ENCODE measurements at places on chromosomes 3 and 15. TPM values are rescaled to one million over a fixed set of nuclear protein-coding genes. Genes with fewer than 3 reads are reported as not detected.

GRCh38 chr15:62732078-62732477 is 310.5 kb upstream of the TPM1 start:
- H3K27ac ChIP-seq, result no peak overlapping the region
- H3K4me1 ChIP-seq, result no peaks in the 10 kb centered on the region
- no peak for DNase-seq
- no peaks in the 10 kb centered on the region for H3K27me3 ChIP-seq
- H3K4me3 ChIP-seq, result no peak overlapping the region
- H3K36me3 ChIP-seq, result no peaks in the 10 kb centered on the region

- H3K4me3 ChIP-seq, result peak overlapping the region; percentile 58
- H3K4me1 ChIP-seq, result peaks cover 9% of the 10 kb centered on the region
- H3K27ac ChIP-seq, result no peak overlapping the region
- H3K27me3 ChIP-seq, result no peaks in the 10 kb centered on the region
- H3K36me3 ChIP-seq, result no peaks in the 10 kb centered on the region
These were observed 546 bp downstream of the TRIM59 start for GRCh38 chr3:160448845-160449635.

DNA sequence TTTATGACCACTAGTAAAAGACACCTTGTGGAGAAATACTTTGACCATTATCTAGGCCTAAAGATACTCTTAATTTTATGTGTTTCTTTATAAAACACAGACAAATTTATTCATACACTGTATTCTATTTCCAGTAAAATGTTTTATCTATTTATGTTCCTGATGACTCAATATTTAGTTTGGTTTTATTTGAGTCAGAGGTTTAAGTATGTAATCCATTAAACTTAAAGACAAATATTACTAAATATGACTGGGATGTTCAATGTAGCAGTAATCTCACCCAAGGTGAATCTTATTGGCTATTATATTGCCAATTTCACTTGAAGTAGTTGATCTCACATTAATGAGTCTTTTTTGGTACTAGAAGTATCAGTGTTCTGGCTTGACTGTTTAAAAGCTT is 799.7 kb downstream of the CADM2 start:
- no peaks in the 10 kb centered on the region for H3K27me3 ChIP-seq
- no peaks in the 10 kb centered on the region for H3K36me3 ChIP-seq
- H3K4me3 ChIP-seq, result no peak overlapping the region
- H3K27ac ChIP-seq, result no peak overlapping the region
- no peak for DNase-seq

GRCh38 chr3:29279806-29280205 is 1.1 kb upstream of the RBMS3 start:
- H3K4me1 ChIP-seq, result peaks cover 8% of the 10 kb centered on the region
- no peaks in the 10 kb centered on the region for H3K27me3 ChIP-seq
- DNase-seq, result peak; percentile 58
- peak overlapping the region; percentile 76 for H3K4me3 ChIP-seq
- peak overlapping the region; percentile 93 for H3K27ac ChIP-seq
- H3K36me3 ChIP-seq, result no peaks in the 10 kb centered on the region

DNA sequence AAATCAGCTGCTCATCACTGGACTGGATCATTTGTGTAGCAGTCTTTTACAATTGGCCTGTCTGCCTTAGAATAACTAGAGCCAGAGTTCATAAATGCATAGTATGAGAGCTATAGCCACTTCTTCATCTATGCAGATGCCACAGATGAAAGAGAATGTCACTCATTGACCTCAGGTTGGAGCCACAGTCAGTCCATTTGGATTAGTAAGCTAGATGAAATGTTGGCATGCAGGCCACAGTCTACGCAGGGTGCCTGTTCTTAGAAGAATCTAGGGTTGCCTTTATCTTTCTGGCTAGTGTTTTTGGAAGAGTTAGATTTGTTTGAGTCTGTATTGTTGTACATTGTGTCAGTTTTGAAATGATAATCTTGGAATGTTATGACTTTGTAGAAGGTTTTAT is 25.4 kb upstream of the EDEM1 start:
- peaks cover 62% of the 10 kb centered on the region for H3K4me1 ChIP-seq
- H3K27me3 ChIP-seq, result no peaks in the 10 kb centered on the region
- H3K4me3 ChIP-seq, result no peak overlapping the region
- no peak overlapping the region for H3K27ac ChIP-seq
- DNase-seq, result no peak

GRCh38 chr15:84818261-84819131 is 1.3 kb downstream of the ALPK3 start:
- H3K4me3 ChIP-seq, result peak overlapping the region; percentile 90
- H3K36me3 ChIP-seq, result peaks cover 15% of the 10 kb centered on the region
- H3K27me3 ChIP-seq, result no peaks in the 10 kb centered on the region
- H3K4me1 ChIP-seq, result peaks cover 55% of the 10 kb centered on the region
- H3K27ac ChIP-seq, result peak overlapping the region; percentile 99

DNA sequence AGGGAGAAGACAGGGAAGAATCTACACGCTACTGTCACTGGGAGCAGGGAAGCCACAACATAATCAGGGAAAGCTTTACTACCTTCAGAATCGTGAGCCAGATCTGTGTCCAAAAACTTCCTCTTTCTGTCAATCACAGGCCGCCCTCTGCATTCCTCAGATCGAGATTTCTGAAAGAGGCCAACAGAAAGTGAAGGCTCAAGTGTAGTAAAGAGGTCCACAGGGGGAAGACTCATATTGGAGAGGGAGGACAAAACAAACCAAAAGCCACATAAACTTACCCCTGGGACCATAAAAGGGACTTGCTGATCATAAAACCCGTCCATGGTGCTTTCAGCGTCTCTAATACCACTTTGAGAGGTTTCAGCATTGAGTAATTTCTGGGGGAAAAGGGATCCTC is 3.3 kb downstream of the ETV5 start:
- no peak for DNase-seq
- H3K4me3 ChIP-seq, result no peak overlapping the region
- H3K4me1 ChIP-seq, result peaks cover 23% of the 10 kb centered on the region
- no peaks in the 10 kb centered on the region for H3K27me3 ChIP-seq
- H3K36me3 ChIP-seq, result no peaks in the 10 kb centered on the region

GRCh38 chr3:16839271-16840100 is 45.3 kb upstream of the PLCL2 start:
- DNase-seq, result peak; percentile 43
- H3K27ac ChIP-seq, result peak overlapping the region; percentile 87
- no peaks in the 10 kb centered on the region for H3K36me3 ChIP-seq
- H3K4me1 ChIP-seq, result peaks cover 40% of the 10 kb centered on the region

- no peak for DNase-seq
- no peak overlapping the region for H3K27ac ChIP-seq
- H3K4me3 ChIP-seq, result no peak overlapping the region
- H3K36me3 ChIP-seq, result no peaks in the 10 kb centered on the region
These were observed 74.0 kb downstream of the ADAMTS7 start for GRCh38 chr15:78737187-78737820.

DNA sequence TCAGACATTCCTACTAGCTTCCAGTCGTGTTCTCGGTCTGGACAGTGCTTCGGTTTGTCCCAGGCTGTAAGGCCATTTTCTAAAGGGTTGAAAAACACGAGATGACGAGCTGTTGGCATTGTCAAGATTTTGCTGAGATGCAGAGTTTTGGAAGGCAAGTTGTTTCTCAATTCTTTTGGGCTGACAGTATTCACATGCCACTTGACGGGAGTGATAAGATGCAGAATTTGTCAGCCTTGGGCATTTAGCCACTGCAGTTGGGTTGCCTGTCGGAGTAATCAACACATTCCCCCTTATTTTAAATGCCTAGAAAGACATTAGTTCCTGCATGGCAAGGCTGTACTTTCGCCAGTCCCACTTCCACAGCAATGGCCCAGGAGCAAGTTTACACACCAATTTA is 245.2 kb downstream of the NR1D2 start:
- peaks cover 32% of the 10 kb centered on the region for H3K4me1 ChIP-seq
- H3K4me3 ChIP-seq, result no peak overlapping the region
- no peak for DNase-seq
- peaks cover 4% of the 10 kb centered on the region for H3K36me3 ChIP-seq
- H3K27me3 ChIP-seq, result no peaks in the 10 kb centered on the region
- no peak overlapping the region for H3K27ac ChIP-seq

DNA sequence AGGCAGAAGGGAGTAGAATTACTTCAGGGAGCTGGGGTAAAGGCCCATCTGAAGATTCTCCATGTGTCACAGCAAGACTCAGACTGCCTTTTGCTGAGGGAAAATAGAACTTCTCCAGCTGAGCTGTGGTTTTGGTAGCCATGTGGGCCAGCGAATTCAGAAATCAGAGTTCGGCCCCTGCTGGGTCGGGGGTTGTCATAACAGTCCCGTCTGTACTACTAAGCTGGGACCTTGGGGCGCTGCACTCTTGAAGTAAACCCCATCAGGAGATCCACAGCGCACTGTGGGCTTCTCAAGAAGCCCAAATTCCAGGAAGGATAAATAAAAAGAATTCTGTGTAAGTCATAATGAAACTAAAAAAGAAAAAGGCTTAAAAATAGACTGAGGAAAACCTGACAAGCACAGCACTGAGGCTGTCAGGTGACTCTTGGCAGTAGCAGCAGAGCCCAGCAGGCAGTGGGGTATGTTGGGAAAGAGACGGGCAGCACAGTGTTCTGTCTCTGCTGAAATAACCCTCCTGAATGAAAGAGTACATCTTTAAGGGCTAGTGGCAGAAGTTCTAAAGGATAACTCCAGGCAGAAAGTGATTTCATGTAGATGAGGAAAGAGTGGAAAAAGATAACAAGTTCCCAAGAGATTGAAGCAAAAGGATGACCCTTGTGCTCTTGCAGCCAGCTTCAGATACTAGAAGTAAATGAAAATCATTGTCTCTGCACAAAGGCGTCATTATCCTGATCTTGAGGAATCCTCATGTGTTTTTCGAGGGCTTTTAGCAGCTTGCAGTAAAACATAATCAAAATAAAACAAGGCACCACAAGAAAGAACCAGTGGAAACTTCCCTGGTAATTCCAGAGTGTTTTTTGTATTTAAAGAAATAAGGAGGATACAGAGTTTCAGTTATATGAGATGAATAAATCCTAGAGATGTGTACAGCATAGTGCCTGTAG is 74.5 kb downstream of the RAB7A start:
- H3K27me3 ChIP-seq, result no peaks in the 10 kb centered on the region
- peak; percentile 82 for DNase-seq
- peaks cover 68% of the 10 kb centered on the region for H3K4me1 ChIP-seq
- peak overlapping the region; percentile 54 for H3K4me3 ChIP-seq

DNA sequence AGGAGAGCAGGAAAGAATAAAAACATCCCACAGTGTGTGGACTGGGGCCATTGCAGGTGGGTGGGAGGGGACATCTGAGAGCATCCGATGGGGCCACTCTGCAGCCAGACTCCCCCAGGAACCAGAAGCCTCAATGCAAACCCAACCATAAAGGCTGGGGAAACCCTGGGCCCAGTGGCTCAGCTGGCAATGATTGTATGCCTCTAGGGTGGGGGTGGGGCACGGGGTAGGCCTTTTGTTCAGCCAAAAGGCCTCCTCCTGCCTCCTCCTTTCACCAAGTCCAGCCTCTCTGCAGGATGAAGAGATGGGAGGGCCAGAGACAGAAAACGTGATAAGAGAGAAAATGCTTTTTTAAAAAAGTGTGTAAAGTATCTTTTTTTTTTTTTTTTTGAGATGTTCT is 45.5 kb upstream of the HERC1 start:
- no peak overlapping the region for H3K27ac ChIP-seq
- H3K4me3 ChIP-seq, result no peak overlapping the region
- DNase-seq, result no peak
- H3K4me1 ChIP-seq, result peaks cover 18% of the 10 kb centered on the region
- no peaks in the 10 kb centered on the region for H3K27me3 ChIP-seq

DNA sequence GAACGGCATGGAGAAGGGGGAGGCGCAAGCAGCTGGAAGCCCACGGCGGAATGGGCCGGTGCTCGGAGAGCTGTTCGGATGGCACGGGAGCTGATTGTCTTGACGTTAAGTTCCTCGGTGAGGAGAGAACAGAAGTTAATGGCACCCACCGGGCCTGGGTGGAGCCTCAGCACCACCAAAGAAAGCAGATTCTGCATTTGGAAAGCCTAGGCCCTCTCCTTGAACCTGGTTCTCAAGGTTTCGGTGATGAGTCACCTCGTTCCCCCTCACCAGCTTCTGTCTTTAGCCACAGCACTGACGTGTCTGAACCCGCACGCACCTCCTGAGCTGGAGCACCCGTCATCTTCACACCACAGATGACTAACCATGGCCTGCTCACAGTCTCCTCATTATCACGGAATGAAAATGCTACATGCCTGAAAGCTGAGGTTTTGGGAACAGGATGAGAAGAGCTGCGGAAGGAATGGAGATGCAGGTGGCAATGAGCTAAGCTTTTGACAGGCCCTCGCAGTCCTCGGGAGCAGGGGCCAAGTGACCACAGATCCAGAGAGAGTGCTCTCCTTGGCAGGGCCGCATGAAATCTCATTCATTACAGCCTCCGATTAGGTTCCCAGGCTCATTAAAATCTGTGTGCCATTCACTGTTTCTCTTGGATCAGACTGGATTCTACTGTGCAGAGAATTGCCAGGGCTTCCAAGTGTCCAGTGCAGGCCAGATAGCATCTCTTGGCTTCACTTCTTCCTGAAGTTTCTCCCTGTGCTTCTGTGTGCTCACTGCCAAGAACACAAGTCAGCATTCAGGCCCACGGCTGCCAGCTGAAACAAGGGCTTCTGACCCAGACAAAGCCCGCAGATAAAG is 96.3 kb upstream of the DLG1 start:
- H3K27ac ChIP-seq, result no peak overlapping the region
- no peaks in the 10 kb centered on the region for H3K27me3 ChIP-seq
- H3K4me1 ChIP-seq, result no peaks in the 10 kb centered on the region
- no peaks in the 10 kb centered on the region for H3K36me3 ChIP-seq
- no peak overlapping the region for H3K4me3 ChIP-seq

DNA sequence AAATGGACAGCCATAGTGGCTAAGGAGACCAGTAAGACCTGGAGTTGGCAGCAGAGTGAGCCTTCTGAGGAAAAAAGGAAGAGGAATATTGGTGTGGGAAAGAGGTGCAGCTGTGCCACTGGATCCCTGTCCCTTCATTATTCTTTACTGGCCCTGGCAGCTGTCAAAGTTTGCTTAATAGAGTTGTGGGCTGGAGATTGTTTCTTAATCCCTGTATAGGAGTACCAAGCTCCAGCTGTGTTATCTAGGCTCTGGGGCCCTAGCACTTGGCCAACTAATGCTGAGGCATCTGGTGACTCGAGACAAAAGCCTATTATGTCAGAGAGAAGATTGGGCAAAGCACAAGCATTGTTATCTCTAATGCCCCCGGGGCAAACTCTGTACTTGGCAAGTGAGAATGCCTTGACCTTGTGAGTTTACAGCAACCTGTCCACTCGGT is 61.4 kb downstream of the ZNF609 start:
- H3K27ac ChIP-seq, result peak overlapping the region; percentile 27
- no peaks in the 10 kb centered on the region for H3K27me3 ChIP-seq
- DNase-seq, result no peak
- H3K4me1 ChIP-seq, result peaks cover 27% of the 10 kb centered on the region

GRCh38 chr3:173584093-173584837 is 186.7 kb downstream of the NLGN1 start:
- no peaks in the 10 kb centered on the region for H3K4me1 ChIP-seq
- no peaks in the 10 kb centered on the region for H3K36me3 ChIP-seq
- H3K27me3 ChIP-seq, result no peaks in the 10 kb centered on the region
- no peak overlapping the region for H3K27ac ChIP-seq
- H3K4me3 ChIP-seq, result peak overlapping the region; percentile 60
- DNase-seq, result no peak

- no peak overlapping the region for H3K27ac ChIP-seq
- H3K4me3 ChIP-seq, result peak overlapping the region; percentile 55
- H3K36me3 ChIP-seq, result no peaks in the 10 kb centered on the region
These were observed 895 bp downstream of the GATA2 start for GRCh38 chr3:128491941-128492670.

KLHL6 gene
- 0.50 TPM for total RNA-seq

SI gene
- not detected for total RNA-seq

CFAP92 gene
- total RNA-seq, result 0.07 TPM

TAGLN3 gene
- total RNA-seq, result not detected

HAPLN3 gene
- total RNA-seq, result 5.0 TPM

HIGD2B gene
- total RNA-seq, result not detected

DUOX2 gene
- total RNA-seq, result not detected

CYP11A1 gene
- 5.0 TPM for total RNA-seq

TRH gene
- total RNA-seq, result not detected

EIF4G1 gene
- 726 TPM for total RNA-seq

TSEN2 gene
- total RNA-seq, result 17.4 TPM

IL20RB gene
- total RNA-seq, result not detected

C2CD4B gene
- total RNA-seq, result 3.2 TPM
